ENCODE measurements at places on chromosomes 16 and 17.
A peak's percentile ranks its signal among the peaks of the same experiment; 100 is the strongest.

- no peak for DNase-seq
These were observed 288.5 kb downstream of the C16orf95 start for GRCh38 chr16:87028481-87029320.

DNA sequence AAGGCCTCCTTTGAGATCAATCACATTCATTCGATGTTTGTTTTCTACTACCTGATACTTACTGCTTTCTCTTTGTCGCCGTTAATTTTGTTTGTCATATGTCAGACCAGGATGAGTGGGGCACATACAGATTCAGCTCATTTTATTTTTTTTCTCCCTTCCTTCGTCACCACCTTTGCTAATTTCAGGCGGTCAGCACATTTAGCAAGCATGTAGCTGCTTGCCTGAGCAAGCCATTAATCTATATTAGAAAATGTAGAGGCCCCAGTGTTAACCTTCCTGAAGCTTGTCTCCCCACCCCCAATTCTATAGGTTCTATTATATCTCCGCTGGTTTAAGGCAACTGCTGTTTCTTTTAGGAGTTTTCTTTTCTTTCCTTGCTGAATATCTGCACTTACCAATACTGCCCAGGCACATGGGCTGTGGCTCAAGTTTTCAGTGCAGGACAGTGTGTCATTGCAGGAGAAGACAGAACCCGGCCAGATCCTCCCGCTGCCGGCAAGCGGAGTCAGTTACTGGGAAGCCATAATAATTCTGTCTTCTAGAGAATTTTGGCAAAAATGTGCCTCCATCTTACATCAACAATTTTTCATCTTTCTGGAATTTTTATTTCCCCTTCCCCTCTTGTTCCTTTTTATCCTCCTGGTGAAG is 714.3 kb downstream of the WWOX start:
- peak; percentile 24 for DNase-seq

DNA sequence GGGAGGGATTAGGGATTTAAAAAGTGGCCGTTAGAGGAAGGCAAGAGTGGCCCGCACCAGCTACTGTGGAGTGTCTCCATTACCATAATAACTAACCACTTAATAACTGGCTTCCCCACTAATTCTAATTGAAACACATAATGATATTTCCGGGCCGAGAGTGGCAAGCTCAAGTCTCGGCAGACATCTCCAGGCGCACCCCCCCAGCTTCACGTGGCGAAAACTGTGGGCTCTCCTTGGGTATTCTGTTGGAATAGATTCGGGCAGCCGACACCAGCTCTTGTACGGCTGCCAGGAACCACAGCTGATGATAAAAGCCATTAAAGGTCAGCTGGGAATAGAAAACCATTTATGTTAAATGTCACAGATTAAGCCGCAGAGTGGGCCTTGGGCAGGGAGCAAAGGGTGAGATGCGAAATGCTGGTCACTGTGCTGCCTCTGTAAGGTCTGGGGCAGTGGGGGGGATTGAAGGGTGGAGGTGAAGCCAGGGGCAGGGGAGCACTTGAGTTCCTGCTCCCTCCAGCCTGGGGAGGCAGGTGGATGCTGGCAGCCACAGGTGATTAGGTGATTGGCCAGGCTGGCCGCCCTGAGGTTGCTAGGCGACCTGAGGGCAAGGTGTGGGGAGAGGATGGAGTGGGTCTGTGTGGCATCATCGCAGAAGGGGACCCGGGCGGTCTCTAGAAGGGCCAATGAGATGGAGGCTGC is 115.6 kb upstream of the SDK2 start:
- DNase-seq = no peak

DNA sequence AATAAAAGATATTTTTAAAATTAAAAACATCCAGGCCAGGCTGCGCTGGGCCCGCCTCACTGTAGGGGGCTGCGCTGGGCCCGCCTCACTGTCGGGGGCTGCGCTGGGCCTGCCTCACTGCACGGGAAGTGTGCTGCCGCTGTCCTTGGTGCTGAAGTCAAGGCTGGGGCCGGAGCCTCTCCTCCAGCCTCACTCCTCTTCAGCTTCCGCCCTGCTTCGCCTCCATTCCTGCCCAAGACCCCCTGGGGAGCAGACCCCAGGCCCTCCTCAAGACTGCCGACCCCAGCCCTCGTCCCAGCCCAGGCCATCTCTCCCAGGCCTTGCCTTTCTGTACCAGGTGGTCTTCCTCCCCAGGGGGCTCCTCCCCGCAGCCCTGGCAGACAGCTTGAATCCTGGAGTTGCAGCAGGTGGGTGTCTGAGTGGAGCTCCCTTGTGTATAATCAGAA is 26.2 kb downstream of the ENDOV start:
- DNase-seq = no peak

DNA sequence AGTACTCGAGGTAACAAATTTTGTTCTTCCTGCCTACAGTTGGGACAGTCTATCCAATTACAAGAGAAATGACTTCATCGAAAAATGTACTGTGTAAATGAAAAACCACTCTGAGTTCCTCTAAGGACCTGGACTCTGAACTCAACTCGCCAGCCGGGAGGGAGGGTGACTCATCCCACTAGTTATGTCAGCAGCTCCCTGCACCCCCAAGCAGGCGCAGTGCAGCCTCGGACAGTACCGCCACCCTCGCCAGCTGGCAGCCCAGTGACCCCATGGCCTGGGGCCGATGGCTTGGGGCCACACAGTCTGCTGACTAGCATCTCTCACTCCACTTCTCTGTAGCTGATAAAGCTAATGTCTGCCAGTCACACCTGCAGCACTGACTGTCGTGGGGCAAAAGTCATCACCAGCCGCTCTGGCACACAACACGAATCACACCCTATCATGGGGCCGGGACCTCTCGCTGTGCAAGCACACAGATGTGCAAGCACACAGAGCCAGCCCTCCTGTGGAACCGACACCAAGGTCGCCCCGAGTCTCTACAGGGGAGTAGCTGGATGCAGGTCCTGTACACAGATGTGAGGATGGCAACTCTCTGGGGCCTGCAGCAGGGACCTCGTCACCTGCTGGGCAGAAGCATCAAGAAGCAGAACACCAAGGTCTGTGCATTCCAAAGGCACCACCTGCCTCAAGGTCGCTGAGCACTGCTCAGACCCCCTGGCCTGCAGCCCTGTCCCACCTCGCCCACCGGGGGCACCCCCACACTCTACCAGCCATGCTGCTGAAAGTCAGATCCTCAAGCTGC is 5.7 kb downstream of the CSNK1D start:
- DNase-seq = no peak

GRCh38 chr17:80702315-80703141 is 157.9 kb downstream of the RPTOR start:
- DNase-seq = no peak

DNA sequence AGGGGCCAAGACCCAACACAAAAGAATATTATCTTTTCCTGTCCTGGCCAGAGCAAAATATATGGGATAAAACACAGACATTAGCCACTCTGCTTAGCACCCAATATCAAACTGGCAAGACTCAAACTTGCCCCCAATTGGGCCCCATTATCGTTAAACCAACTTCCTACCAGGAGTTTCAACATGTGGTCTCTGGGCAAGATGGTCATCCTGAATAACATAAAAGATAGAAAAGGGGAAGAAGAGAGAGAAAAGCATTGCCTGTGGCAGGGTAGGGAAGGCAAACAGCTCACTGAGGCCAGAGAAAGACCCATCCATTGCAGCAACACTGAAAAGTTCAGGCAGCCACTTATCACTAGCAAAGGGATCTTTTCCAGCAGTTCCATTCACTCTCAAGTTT is 502.1 kb downstream of the KIF2B start:
- DNase-seq = no peak

- DNase-seq = no peak
These were observed 14.5 kb downstream of the PRSS54 start for GRCh38 chr16:58280146-58280845.

DNA sequence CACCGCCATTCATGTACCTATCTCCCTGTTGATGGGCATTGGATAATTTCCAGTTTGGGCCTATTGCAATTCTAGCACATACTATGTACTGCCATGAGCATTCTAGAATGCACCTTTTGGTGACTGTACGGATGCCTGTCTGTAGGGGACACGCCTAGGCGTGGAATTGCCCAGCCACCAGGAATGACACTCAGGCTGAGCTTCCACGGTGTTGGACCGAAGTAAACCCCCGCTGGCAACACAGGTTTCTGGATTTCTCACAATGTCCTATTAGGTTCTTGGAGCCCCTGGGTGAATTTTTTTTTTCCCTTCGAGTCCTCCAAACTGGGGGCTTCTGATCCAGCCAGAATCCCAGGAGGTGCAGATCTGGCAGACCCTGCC is 146.6 kb downstream of the IRF8 start:
- DNase-seq = no peak

DNA sequence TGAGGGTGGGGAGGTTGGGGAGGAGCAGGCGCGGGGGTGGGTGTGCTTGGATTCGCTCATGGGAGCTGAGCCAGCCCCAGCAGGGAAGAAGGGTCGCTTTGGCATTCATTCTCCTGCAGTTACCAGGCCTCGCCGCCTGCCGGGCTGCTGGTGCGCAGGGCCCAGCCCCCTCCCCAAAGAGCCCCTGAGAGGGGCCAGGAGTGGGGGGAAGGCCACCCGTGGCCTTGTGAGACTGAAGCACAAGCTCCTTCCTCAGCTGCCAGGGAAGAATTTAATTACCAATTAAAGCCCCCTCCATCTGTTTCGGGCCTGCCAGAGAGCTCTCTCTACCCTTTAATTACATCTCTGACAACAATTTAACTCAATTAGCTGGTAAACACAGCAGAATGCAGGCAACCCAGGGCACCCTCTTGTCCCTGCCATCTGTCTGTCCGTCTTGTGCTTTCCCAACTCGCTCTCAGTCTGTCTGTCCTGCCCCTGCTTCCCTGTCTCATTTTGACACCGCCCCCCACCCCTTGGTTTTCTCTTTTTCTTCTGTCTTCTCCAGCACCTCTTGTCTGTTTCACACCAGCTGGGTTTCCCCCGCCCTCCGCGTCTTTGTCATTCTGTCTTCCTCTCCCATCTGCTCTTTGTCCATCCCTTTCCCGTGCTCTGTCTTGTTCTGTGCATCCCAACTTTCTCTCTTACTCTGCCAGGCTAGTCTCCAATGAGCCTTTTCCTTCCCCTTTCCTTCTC is 32.7 kb downstream of the CDK5RAP3 start:
- peak; percentile 73 for DNase-seq

DNA sequence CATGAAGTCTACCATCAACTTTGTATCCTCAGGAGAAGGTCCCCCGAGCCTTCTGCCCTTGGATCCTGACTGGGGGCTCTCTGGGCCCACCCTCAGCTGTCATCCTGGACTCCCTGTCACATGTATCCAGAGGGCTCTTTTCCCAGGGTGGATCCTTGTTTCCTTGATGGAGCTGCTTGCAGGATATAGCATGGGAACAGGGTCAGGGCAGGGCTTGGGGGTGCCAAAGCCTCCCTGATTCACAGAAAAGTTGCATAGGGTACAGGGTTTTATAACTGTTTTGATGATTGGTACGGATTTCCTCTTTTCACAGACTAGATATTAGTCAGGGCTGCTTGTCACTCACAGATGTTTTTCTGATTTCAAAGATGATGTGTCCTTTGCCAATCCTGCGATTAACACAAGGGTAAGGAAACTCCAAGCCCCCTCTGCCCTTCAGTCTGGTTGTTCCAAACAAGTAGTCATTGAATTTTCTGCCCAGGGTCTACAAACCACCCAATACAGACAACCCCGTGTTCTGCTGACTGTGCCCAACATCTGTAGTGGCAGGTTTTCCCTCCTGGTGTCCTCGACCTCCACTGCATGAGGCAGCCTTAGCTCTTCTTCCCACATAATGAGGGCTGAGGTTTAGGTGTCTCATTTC is 20.6 kb upstream of the SLC35G3 start:
- no peak for DNase-seq

DNA sequence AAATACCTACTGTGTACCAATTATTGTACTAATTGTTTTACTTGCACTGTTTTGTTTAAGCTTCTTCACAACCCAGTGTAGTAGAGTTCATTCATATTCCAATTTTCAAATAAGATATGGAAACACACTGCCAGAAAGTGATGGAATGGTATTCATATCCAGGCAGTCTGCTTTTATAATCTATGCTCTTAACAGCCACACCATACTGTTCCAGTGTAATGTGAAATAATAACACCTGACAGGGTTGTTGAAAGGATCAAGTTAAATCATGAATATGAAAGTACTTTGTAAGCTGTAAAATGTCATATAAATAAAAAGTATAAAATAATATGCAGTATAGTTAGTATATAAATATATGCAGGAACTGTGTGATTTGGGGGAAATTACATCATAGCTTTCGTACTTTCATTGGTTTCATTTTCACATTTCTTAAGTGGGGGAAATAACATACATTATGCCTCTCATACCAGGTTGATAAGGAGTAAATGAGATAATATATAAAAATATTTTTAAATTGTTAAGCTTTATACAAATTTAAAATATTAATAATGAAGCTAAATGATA is 230.8 kb downstream of the TANC2 start:
- no peak for DNase-seq

All from NCI-H1930 (cell line).